Esophagus squamous epithelium (tissue), 5 donors: ENCODE measurements at places on chromosomes 2 and 18.

DNA sequence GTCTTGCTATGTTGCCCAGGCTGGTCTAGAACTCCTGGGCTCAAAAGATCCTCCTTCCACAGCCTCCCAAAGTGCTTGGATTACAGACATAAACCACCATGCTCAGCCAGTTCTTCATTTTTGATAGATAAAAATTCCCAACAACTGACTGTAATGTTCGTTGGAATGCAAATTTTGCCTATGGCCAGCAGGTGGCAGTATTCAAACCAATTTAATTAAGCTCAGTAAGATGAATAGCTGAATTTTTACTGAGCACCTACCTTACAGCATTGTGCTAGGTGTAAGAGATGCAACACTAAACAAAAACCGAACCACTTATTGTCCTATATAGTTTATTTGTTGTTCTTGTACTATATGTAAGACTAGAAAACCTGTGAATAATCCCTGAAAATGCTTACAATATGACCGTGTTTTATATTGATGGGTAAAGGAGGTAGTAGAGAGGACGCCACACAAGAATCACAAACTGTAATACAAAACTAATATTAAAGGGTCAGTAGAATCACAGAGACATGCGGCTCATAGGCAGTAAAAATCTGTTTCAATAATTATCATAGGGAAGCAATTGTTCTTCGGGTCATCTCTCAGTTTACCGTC, 8.2 kb upstream of the TMEM182 start:
- no peak for DNase-seq

- DNase-seq = no peak
Observed at GRCh38 chr2:64019975-64020528, 824 bp upstream of the VPS54 start.

- no peak for DNase-seq
Observed at GRCh38 chr18:13530879-13531387, 195.4 kb downstream of the FAM210A start.

DNA sequence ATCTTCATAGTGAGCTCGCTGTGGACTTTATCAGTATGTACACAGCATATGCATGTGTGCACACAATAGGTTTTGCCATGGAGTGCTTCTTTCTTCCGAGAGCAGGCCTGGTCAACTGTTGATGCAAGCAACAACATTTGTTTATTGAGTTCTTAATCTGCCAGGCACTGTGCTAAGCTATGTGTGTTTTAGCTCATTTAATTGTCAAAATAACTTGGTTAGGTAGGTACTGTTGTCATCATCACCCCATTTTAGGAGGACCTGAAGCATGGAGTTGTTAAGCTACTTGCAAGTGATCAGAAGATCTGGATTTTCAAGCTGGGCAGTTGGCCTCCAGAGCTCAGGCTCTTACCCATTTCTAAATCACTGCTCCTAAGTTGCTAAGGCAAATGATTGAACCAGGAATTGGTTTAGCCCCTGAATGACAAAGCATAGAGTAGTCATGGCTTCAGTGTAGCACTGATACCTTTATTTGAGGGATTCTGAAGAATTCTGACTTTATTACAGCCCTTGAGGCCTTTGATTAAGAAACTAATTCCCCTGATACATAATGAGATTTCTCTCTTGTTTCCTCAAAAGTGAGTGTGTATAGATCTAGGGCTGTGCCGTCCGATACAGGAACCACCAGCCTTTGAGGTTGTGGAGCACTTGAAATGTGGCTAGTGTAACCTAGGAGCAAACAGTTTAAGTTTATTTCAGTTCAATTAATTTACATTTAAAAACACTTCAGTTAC, 132.9 kb downstream of the FMNL2 start:
- DNase-seq = no peak

DNA sequence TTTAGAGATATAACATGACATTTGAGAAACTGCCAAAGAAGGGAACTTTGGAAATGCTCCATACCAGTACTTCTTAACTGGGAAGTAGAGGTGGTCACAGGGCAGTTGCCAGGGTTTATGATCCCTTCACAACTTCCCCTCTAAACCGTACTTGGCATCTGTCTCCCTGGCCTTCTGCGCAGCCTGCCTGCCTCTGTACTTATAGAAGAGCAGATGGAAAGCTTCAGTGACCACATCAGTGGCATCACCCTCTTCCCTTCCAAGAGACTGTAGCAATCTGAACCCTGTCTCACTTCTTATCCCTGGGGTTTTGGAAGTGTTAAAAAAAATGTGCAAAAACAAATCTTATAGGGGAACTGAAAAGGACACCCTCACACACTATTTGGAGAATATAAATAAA, 64.1 kb downstream of the EIF2AK3 start:
- no peak for DNase-seq

DNA sequence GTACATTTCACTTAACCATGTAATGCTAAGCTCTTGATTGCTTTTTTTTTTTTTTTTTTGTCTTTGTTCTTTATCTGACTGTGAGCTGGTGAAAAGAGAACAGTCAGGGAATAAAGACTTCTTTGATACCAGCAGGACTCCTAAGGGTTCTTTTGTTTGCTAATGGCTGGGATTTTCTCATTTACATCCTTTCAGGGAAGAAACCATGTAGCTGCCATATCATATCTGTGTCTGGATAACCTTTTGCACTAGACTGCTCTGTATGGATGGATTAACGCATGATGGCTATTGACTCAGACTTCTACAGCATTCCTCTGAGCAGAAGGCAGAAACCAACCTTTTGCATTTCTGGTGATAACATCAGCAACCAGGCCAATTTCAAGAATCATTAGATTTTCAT, 504.0 kb downstream of the LRRTM4 start:
- no peak for DNase-seq

DNA sequence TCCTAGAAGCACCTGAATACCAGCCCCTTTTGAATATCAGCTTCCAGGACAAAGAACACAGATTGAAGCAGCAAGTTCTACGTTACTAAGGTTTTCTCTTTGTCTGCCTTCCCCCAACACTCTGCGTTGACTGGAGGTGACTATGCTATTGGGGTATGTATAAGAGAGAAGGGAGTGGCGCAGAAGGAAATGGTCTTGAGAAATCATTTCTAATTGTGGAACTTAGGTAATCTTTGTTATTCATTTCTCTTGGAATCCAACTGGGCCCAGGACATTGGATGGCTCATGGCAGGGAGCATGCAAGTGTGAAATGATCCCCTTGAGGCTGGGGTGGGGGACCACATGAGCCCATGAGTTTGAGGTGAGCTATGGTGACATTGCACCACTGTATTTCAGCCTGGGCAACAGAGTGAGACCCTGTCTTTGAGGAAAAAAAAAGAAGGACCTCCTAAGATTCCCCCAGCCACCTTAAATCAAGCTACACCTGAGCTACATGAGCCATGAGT, 29.7 kb downstream of the XDH start:
- no peak for DNase-seq

GRCh38 chr2:114170070-114170469, 272.4 kb upstream of the DPP10 start:
- DNase-seq = no peak

DNA sequence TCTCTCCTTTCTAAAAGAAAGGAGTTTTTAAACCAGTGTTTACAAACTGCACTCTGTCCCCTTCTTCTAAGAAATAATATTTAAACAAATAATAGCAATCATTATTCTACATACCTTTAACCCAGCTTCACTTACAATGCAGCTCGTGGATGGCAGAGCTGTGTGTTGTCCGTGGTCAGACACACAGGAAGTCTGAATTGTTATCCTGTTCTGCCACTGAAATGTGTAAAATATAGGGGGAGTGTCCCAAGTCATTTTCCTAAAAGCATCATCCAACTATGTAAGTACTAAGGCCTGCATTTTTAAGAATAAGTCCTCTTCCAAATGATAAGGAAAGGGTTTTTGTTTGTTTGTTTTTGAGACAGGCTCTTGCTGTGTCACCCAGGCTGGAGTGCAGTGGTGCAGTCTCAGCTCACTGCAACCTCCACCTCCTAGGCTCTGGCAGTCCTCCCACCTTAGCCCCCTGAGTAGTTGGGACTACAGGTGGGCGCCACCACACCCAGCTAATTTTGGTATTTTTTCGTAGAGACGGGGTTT, 2.7 kb upstream of the PPP4R1 start:
- DNase-seq = no peak

DNA sequence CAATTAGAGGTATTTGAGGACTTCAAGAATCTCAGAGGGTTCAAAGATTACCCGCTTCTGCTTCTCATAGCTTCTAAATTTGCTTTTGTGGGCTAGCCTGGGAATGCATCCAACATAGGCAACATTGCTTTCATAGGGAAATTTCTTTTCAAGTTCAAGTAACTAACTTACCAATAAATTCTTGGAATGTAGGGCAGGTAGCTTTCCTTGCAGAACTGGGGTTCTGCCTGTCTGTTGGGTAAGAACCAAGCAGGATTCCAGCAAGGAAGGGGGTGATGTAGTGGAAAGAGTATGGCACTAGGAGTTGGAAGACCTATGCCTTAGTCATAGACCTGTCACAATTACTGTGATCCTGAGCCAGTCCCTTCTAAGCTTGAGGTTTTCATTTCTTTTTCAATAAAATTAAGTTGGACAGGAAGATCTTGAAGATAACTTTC, 164.1 kb downstream of the FHOD3 start:
- no peak for DNase-seq

- no peak for DNase-seq
Observed at GRCh38 chr2:10136101-10136934, 13.8 kb downstream of the RRM2 start.

DNA sequence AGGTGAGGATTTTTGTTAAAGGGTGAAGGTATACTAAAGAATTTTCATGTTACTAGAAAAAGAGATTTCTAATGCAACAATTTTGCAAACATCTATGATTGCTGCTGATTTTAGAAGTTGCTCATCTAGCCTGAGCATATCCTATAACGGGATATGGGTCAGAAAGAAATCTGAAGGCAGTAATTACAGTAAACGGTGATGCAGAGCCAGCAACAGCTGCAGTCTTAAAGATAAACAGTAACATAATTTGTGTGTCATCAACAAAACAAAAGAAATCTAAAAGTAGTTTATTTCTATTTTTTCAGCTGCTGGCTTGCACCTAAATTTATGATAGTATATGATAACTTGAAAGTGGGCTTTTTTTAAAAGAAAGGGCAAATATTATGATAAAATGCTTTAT, 215.7 kb downstream of the SLC4A10 start:
- no peak for DNase-seq

GRCh38 chr2:29443627-29444026, 328.4 kb downstream of the CLIP4 start:
- DNase-seq = no peak

DNA sequence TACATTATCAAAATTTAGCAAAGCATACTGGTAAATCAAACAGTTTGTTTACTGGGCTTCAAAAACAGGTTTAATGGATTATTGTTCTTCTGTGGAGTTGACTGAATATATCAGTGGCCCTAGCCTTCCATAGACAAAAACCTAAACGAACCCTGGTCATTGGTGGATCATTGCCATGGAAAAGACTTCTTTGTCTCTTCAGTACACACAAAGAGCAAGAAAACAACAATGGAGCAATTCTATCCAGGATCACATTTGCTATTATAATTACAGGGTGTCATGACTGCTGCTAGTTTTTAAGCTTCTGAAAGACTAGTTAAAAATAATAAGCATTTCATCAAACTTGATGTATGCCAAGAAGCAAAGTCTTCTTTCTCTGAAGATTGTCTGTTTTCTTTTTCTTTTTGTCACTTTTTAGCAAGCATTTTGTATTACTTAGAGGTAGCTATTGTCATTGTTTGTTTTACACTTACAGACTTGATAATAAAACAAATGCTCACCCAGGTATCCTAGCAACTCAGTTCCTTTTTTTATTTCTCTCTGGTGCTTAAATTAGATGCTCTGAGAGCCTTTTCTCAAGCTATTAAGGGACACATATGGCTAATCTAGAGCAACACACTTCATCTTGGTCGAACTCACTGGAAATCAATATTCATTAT, 1228.7 kb upstream of the DDX18 start:
- no peak for DNase-seq

DNA sequence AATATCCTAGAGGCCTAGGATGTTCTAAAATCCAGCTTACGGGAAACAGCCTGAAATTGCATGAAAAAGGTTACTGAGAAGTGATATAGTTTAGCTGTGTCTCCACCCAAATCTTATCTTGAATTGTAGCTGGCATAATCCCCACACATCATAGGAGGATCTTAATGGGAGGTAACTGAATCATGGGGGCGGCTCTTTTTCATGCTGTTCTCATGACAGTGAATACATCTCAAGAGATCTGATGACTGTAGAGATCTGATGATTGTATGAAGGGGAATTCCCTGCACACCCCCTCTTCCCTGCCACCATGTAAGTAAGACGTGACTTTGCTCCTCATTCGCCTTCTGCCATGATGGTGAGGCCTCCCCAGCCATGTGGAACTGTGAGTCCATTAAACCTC, 385.6 kb upstream of the ID2 start:
- DNase-seq = no peak

- DNase-seq = no peak
Observed at GRCh38 chr2:198273660-198274059, 469.3 kb downstream of the PLCL1 start.

- no peak for DNase-seq
Observed at GRCh38 chr2:200340508-200341224, 34.2 kb downstream of the SPATS2L start.

DNA sequence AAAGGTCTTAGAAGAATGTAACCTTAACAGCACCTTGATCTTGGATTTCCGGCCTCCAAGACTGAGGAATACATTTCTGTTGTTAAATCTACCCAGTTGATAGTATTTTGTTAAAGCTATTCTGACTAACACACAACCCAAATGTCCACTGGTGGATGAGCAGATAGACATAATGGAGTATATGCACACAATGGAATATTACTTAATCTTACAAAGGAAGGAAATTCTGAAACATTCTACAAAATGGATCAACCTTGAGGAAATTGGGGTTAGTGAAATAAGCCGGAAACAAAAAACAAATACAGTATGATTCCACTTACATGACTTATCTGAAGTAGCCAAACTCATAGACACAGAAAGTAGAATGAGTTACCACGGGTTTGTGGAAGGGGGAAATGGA, 168.7 kb downstream of the ZNF804A start:
- DNase-seq = no peak

GRCh38 chr2:23510471-23510870, 125.5 kb downstream of the KLHL29 start:
- DNase-seq = no peak

DNA sequence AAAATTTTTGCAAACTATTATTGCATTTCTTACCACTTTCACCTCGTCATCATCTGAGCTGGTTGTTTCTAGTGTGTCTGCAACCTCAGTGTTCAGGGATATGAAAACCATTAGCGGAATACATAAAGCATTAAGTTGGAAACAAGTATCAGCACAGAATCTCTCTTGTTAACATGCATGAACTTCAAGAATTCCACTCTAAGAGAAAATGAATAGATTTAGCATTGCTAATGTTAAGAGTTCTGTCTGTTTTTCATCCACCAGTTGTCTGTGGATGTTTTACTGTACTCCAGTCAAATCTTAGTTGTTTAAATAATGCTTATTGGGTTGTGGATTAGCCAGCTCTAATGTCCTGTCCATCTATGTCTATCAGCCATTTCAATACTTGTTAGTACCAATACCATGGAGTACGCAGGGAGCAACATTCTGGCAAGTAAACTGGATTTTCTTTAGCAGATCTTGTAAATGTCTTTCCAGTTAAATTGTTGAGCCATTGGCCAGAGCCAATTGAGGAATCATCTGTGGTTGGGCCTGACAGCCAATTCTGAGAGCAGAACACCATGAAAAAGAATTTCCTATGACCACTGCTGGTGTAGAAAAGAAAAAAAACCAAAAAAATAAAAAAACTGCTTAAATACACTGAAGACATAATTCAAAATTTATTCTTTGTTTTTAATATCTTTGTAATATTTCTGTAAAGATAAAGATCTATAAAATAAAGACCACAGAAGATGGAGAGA, 82.5 kb downstream of the SLC8A1 start:
- no peak for DNase-seq
